ENCODE measurements at places on chromosomes 7 and 10. TPM values are rescaled to one million over a fixed set of nuclear protein-coding genes. Genes with fewer than 3 reads are reported as not detected.
A peak's percentile ranks its signal among the peaks of the same experiment; 100 is the strongest.

GPR37 gene
- 0.21 TPM for total RNA-seq

DNA sequence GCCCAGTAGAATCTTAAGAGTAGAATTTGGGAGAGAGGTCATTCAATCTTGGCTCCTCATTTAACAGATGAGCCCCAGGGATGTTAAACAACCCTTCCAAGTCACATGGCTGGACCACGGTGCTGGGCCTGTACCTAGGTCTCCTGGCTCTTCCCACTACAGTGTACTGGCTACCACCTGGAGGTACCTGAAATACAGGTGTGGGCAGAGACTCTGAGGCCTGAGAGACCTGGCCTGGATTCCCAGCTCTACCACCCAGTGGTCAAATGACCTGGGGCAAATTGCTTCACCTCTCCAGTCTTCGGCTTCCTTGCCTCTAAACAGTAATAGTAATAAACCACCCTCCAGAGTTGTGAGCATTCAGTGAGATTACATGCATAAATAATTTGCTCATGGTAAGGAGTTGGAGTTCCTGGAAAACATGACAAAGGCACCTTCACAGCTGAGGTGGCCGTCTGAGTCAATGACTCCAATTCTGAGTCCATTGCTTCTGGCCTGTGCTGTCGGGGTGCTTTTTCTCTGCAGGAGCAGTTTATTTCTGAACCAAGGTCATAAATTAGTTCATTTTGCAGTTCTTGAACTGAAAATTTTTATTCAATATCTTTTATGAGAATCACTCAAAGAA is 2.7 kb downstream of the GOT1 start:
- no peak for DNase-seq

GRCh38 chr7:128350708-128351295 is 7.1 kb upstream of the RBM28 start:
- DNase-seq = no peak

GRCh38 chr7:65269150-65269856 is 104.4 kb upstream of the ZNF92 start:
- peak; percentile 99 for DNase-seq

DNA sequence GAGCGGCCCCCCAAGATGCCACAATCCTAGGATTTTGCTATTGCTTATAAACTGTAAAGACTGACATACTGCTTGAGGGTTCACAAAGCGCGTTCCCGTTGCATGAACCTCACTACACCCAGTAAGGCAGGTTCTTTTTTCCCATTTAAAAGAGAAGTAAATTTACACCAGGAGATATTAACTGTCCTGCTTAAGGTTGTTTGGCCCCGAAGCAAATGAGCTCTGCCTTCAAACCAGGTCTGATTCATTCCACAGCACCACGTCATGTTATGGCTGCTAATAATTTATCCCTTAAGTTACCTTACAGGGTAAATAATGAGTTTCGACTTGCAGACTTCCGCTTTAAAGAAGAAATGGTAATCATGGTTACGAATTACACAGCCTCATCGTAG is 559 bp upstream of the FKBP14 start:
- DNase-seq = no peak

GOLGA7B gene
- 0.09 TPM for total RNA-seq

GRCh38 chr10:108850138-108850854 is 1073.0 kb downstream of the XPNPEP1 start:
- DNase-seq = no peak

KEL gene
- not detected for total RNA-seq

- peak; percentile 18 for DNase-seq
These were observed 59.3 kb downstream of the NUDCD3 start for GRCh38 chr7:44431091-44431608.

DNA sequence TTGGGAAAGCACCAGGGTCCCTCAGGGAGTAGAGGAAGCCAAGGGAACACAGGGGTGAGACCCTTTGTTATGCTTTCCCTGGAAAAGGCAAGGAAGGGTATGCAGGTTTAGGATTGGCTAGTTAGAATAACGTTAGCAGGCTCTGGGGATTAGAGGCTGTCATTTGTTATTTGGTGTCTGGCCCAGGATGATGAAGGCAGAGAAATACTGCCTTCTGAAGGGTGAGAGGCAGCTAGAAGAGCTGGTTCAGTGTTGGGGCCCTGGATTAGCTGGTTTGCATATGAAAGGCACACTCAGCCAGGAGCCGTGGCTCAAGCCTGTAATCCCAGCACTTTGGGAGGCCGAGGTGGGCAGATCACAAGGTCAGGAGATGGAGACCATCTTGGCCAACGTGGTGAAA is 3.0 kb upstream of the PILRA start:
- peak; percentile 72 for DNase-seq

DNA sequence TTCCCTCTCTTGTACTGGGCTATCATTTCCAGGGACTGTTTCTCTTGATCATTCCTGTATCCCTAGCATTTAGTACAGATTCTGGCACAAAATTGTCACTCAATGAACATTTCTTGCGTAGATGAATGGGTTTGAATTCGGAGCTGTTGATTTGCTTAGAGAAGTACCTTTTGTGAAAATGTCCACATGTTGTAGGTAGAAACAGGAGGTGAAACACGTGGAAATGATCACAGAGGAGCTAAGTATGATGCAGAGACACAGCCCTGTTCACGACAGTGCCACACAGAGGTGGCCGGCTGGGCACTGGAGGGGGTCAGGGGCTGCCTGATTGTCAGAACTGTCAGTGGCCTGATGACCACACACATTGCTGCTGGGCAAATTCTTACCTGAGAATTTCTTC is 196.1 kb upstream of the PRKCQ start:
- no peak for DNase-seq

ADGRA1 gene
- total RNA-seq = not detected

DNA sequence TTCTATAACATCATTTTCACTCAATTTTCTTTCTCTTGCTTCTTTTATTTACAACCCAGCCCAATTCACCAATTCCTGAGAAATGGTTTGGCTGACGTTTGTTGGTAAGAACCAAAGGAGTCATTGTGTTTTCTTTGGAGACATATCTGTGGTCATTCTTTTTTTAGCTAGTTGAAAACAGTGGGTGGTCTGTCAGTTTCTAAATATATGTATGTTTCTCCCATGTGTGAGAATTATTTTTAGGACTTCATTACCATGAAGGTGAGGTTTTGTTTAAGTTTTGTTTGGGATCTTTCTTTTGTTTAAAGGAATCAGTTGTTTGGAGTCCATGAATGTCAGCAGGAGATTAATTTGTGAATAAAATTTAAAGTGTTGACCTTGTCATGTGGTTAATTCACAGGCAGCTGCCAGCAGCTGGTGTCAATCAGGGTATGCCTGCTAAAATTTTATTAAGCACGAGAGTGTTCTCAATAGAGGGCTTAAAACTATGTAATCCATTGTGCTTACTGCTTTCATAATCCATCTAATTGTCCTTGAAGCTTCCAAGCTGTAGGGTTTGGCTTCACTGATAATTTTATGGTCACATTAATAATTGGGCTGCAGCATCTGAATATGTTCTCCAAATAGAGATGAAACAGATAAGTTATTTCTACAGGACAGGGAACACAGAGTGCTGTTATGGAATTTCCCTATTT is 38.7 kb downstream of the INSYN2A start:
- no peak for DNase-seq

TDRD1 gene
- total RNA-seq = not detected

DNA sequence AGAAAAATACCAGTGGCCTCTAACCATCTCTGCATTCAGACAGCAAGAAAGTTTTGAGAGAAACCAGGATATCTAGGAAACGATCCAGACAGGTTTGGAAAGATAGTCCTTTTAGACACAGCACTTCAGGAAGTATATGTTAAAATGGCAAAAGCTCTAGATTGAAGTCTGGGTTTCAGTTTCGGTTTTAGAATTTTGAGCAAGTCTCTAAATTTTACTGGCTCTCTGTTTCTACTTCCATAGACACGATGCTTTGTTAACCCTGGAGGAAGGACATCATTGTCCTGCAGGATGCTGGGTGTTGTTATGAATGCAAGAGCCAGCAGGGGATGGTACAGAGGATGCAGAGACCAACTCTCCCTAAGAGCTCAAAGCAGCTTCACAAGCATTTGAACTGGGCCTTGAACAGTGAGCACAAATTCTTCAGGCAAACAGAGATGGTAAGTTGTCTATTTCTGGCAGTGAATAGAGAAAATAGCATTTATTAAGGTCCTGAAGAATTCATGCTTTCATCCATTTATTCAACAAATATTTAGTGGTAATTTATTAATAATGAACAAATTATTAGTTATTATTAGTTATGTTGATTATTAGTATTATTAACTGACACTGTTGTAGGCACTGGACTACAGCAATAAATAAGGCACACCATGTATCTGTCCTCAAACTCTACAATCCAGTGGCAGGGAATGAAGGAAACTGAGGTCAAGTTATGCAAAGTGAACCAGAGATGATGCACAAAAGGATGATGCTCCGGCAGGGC is 152.7 kb upstream of the NRP1 start:
- DNase-seq = peak; percentile 8

DNA sequence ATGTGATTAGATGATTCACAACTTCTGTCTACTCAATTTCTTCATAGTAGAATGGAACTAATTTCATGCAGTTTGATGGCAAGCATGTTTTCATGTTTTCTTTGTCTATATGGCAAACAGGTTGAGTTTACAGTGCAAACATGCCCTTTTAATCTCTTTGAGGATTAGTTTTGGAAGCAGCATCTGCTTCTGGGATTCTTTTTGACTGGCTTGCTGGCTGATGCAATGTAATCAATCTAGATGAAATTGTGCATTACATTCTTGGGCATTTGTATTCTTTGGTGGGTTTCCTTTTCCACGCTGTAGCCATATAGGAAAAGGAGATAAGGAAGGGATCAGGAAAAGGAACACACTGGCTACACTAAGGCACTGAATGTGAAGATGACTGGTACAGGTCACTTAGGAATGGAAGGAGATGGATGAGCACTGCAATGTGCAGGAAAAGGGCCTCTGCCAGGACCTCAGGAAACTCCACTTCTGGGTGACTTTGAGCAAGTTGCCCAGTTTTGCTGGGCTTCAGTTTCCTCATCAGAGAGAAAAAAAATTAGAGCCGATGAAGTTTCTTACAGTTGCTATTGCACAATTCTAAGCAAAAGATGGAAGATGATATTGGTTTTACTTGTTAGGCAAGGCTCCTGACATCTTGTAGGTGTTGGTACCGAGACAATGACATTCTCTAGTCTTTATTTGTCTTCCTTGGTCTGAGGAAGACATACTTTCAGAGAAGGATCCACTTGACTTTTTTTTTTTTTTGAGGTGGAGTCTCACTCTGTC is 269.1 kb downstream of the SUGCT start:
- no peak for DNase-seq

DNA sequence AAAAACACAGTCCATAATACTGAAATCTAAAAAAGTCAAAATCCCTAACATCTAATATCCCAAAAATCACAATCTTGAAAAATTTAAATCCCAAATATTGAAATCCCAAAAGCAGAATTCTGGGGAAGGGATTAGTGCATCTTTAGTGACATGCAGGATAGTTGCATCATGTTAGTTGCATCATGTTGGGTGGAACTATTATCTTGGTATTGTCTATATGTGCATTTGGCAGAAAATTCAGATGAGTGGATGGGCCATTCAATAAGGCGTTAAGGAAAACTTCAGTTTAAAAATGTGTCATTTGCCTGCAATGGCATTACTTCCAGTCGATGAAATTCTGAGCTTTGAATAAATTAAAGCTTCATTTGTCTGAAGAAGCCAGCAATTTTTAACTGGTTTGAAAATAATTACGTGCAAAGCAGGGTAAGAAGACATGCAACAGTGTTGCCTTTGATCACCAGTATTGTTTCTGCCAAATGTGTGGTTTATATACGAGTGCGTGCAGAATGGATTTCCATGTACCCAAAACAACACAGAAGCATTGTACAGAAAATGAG is 221.4 kb upstream of the NFE2L3 start:
- no peak for DNase-seq

DNA sequence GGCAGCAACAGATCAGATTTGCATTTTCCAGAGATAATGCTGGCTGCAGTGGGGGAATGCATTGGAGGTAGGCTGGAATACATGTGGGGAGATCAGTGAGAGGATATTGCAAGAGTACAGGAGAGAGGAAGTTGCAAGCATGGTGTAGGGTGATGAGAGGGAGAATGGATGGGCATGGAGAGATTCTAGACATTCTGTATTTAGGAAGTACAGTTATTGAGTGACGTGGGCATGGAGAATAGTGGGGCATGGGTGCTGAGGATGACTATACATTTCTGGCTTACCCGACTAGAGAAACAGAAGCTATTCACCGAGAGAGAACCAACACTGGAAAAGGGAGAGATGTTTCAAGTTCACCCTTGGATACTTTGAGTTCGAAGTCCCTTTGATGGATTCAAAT is 116.9 kb upstream of the SVIL start:
- DNase-seq = no peak

GRCh38 chr10:132699411-132700155 is 86.4 kb downstream of the NKX6-2 start:
- DNase-seq = no peak

PAX2 gene
- 0.06 TPM for total RNA-seq

GRCh38 chr10:77522268-77522809 is 115.3 kb downstream of the KCNMA1 start:
- DNase-seq = no peak

MOGAT3 gene
- not detected for total RNA-seq

GRCh38 chr7:27430105-27430504 is 187.5 kb downstream of the EVX1 start:
- no peak for DNase-seq

ANKIB1 gene
- total RNA-seq = 37.7 TPM

GRCh38 chr10:109456566-109457301 is 466.6 kb downstream of the XPNPEP1 start:
- peak; percentile 71 for DNase-seq

- no peak for DNase-seq
These were observed 9.0 kb upstream of the AKR1E2 start for GRCh38 chr10:4816966-4817365.

IFIT1B gene
- total RNA-seq = not detected

GRCh38 chr7:75045881-75046280 is 27.7 kb downstream of the RCC1L start:
- DNase-seq = no peak

Measured in neural progenitor cell (in vitro differentiated cells).